ENCODE measurements at places on chromosomes 16 and 17.
A peak's percentile ranks its signal among the peaks of the same experiment; 100 is the strongest.

GRCh38 chr17:79836972-79837887, 2.0 kb downstream of the CBX4 start:
- peak; percentile 84 for DNase-seq

DNA sequence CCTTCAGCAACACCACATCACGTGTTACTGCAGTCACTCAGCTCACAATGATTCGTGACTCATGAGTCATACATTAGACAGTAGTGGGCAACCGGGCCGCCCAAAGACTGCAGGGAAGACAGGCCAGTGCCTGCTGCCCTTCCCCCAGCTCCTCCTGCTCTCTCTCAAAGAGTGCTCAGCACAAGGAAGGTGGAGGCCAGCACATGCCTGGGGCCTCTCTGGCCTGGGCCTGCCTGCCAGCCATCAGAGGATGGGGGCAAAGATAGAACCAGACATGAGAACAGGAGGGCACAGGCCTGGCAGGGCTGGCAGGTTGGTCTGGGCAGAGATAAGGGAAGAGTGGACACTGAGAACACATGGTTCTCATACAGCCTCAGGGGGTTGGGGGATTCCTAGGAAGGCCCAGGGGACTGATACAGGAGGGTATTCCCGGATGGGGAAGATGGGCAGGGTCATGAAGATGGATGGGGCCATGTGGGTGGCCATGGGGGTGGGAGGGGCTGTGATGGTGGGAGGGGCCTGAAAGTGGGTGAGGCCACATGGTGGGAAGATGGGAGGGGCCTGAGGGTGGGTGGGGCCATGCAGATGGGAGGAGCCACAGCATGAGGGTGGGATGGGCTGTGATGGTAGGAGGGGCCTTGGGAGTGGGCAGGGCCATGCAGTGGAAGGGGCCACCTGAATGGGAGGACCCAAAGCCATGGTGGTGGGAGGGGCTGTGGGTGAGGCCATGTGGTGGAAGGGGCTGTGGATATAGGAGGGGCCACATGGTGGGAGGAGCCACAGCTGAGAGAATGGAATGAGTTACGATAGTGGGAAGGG, 29.0 kb downstream of the KATNB1 start:
- no peak for DNase-seq

- no peak for DNase-seq
These were observed 342.2 kb upstream of the TNRC6C start for GRCh38 chr17:77616254-77616731.

DNA sequence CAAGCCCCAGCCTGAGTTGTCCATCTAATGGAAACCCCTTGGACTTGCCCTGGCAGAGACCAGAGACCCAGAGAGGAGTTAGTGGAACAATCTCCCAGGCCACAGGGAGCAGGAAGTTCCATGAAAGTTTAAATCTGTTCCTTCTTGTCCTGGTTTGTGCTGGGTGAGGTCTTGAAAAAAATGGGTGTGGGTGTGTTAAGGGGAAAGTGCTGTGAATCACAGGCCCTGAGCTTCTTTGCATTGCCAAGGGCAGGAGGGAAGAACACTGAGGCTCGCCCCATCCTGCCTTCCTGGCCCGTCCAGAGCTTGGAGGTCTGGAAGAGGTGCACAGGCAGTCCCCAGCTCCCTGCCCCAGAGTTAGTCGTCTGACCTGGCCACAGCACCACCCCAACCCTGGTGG, 2.3 kb downstream of the ADORA2B start:
- no peak for DNase-seq

- DNase-seq, result no peak
These were observed 154.4 kb downstream of the FOXL1 start for GRCh38 chr16:86732621-86733295.

DNA sequence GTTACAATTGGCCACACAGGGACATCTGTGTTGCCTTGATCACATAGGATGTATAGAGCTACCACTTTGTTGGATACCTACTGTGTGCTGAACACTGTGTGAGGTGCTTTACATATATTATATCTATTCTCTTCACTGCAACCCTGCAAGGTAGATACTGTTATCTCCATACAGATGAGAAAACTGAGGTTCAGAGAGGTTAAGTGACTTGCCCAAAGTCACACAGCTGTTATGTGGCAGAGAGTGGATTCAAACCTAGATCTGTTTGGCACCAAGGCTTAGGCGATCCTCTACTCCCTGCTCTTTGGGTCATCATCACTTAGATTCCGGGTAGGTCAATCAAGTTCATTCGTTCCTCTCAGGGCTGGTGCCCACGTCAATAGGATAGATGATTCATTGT, 260.5 kb upstream of the IRX3 start:
- DNase-seq, result no peak

GRCh38 chr16:13902052-13902451, 17.9 kb upstream of the ERCC4 start:
- DNase-seq, result no peak

GRCh38 chr16:20598832-20599469, 22.8 kb upstream of the ACSM2B start:
- no peak for DNase-seq

GRCh38 chr17:8119581-8120519, 1.5 kb upstream of the ALOXE3 start:
- DNase-seq, result peak; percentile 88

DNA sequence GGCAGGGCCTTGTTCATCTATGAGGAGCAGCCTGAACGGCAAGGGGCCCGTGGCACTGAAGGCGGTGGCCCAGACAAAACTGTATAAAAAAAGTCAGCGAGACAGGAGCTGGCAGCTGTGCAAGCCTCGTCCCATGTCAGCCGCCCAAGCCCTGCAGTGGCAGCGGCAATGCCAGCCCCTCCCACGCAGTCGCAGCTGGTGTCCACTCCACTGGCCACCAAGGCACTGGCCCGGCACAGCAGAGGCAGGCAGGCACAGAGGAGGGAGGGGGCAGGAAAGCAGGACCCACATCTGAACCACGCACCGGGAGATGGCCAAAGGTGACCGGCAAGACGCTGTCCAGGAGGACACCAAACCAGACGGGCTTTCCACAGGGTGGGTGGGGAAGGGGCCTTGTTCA, 15.9 kb upstream of the C16orf95 start:
- DNase-seq, result no peak

- DNase-seq, result no peak
These were observed 87.2 kb downstream of the TBC1D16 start for GRCh38 chr17:79948406-79948944.

DNA sequence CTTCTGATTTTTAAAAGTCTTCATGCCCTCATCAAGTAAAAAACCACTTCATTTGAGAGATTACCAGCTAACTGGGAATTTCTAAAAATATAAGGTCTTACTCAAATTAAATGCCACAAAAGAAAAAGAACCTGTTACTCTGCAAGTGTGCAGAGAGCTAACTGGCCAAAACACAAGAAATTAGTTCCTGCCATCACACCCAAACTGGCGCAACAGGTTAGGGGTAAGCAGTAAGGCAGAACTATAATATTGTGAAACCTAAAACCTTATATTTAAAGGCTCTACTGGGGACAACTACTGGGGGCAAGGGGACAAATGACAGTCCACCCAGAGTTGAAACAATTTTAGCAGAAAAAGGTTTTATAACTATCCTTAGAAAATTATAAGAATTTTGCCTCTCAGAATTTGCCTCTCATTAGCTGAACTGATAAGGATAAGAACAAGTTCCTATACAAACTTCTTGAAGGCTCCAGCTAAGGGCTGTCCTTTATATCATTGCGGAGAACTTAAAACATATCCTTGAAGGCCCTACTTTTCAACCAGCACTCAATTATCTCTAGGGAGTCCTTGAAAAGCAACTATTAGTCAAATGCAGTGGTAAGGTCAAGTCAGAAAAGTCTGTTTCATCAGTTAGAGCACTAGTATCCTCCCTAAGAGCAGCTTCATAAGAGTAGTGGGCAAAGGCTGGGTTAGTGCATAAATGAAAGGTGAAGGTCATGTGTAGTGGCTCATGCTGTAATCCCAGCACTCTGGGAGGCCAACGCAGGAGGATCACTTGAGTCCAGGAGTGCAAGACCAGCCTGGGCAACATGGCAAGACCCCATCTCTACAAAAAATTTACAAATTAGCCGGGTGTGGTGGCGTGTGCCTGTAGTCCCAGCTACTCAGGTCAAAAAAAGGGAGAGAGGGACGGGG, 31.5 kb downstream of the SMURF2 start:
- peak; percentile 47 for DNase-seq

GRCh38 chr17:49585422-49586027, 9.9 kb downstream of the NXPH3 start:
- peak; percentile 63 for DNase-seq

GRCh38 chr16:89700649-89701424, 668 bp downstream of the SPATA2L start:
- no peak for DNase-seq

- DNase-seq, result no peak
These were observed 571 bp upstream of the NME1 start for GRCh38 chr17:51152766-51153209.

DNA sequence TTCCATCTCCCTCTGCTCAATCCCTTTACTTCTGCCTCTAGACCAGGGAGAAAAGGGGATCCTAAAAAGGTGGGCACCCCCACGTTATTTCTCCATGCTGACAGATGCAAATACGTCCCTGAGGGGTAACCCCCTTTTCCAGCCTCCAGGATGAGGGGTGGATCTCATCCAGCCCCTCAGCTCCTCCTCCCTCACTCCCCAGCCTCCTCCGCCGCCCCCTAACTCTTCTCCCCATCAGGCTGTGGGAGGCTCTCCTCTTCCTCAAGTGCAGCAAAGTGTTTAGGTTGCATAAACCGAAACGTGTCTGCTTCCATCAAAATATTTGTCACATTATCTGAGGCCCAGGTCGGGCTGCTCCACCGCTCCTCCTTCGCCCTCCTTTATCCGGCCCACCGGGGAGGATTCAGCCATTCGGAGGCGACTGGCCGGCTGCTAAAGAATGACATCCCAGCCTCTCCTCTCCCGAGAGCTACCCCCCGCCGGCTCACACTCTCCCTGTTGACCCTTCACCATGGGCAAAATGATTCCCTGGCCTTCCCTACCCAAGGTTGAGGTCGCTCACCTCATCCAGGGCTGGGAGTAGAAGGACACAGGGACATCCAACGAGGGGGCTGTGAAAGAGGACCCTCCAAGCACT, 1.2 kb upstream of the C1QL1 start:
- no peak for DNase-seq

DNA sequence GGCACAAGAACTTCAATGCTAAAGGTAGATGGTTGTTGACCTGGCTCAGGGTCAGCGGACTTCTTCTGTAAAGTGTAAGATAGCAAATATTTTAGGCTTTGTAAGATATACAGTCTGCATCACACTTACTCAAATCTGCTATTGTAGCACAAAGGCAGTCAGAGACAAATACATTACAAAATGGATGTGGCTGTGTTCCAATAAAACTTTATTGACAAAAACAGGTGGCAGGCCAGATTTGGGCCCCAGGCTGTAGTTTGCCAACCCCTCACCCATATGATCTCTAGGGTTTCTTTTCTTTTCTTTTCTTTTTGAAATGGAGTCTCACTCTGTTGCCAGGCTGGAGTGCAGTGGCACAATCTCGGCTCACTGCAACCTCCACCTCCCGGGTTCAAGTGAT, 39.5 kb upstream of the TMEM132E start:
- no peak for DNase-seq

GRCh38 chr17:39793301-39793872, 55.6 kb downstream of the GRB7 start:
- no peak for DNase-seq

DNA sequence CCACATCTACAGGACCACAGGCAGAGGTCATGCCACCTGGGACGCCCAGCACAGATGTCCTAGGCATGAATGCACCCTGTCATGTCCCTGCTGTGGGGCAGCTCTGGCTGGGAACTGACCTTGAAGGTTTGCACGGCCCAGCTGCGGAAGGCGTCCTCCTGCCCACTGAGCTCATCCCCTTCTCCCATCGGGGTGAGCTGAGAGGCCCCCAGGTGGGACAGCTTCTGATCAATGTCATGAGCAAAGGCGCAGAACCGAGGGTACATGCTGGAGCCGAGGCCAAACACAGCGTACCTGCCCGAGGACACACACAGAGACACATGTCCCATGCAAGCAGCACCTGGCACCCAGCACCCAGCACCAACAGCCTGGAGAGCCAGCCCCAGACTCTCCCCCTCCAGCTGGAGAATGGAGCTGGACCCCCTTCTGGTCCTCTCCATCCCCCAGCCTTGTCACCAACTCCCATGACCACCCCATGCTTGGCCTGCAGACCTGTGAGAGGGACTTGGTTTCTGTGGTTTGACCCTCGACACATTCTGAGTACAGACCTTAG, 31.4 kb downstream of the NOS2 start:
- no peak for DNase-seq

DNA sequence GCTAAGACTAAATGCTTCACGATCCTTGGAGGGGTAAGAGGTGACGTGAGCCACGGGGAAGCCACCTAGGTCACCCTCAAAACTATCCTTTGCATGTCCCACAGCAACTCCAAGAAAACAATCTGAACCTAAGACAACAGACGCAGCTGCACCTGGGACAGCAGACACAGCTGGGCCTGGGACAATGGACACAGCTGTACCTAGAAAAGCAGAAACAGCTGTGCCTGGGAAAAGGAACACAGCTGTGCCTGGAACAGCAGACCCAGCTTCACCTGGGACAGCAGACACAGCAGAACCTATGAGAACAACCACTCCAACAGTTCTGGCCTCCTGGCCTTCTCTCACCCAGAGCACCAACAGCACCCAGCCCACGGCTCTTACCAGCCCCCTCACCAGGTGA, 11.7 kb upstream of the CD300LD start:
- no peak for DNase-seq

GRCh38 chr16:5903153-5903552, 805.6 kb upstream of the EEF2KMT start:
- DNase-seq, result no peak

DNA sequence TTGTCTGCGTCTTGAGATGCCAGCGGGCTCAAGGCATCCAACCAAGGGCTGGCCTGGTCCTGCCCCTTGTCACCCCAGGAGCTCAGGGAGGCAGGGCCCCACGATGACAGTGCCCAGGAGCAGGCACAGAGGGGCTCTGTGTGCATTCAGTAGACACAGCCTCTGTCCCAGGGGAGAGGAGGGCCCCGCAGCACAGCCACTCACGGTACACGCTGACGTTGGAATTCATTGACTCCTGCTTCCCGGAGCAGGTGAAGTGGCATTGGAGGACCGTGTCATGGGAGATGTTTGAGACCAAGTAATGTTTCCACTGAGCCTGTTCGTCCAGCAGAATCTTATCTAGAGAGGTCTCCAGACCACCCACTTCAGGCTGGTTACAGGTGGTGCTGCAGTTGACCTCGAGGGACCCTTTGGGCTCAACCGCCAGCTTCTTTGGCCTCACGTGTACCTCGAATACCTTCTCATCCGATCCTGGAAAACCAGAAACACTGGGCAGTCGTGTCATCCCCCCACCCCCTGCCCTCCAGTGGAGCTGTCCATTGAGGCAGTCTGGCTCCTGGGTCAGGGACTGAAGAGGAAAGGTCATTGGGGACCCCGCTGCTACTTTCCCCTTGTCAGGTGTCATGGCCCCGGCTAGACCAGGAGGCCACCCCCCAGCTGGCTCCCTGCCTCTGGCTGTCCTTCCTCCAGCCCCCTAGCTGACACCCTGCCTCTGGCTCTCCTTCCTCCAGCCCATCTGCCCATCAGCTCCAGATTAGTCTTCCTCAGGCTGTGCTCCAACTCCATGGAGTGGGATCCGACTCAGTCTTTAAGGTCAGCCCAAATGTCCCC, 7.0 kb downstream of the PRR29 start:
- no peak for DNase-seq

All from LNCaP clone FGC (cell line).